ENCODE measurements at places on chromosomes 4 and X.

- no peak overlapping the region for H3K4me3 ChIP-seq
- no peaks in the 10 kb centered on the region for H3K27me3 ChIP-seq
Measured at GRCh38 chrX:48908600-48908999, 2.8 kb downstream of the SLC35A2 start.

- peaks cover 5% of the 10 kb centered on the region for H3K36me3 ChIP-seq
- peaks cover 27% of the 10 kb centered on the region for H3K4me1 ChIP-seq
- H3K27me3 ChIP-seq, result no peaks in the 10 kb centered on the region
- no peak for DNase-seq
- H3K27ac ChIP-seq, result no peak overlapping the region
- no peak overlapping the region for H3K4me3 ChIP-seq
Measured at GRCh38 chrX:104108955-104109354, 3.4 kb upstream of the ZCCHC18 start.

- no peak overlapping the region for H3K27ac ChIP-seq
- H3K27me3 ChIP-seq, result peaks cover 12% of the 10 kb centered on the region
- no peaks in the 10 kb centered on the region for H3K36me3 ChIP-seq
- no peak for DNase-seq
- peaks cover 5% of the 10 kb centered on the region for H3K4me1 ChIP-seq
- H3K4me3 ChIP-seq, result no peak overlapping the region
Measured at GRCh38 chr4:87848622-87849351, 16.0 kb downstream of the MEPE start.

GRCh38 chr4:9916346-9916745, 105.0 kb downstream of the SLC2A9 start:
- H3K4me1 ChIP-seq, result no peaks in the 10 kb centered on the region
- DNase-seq, result no peak
- H3K36me3 ChIP-seq, result no peaks in the 10 kb centered on the region
- no peak overlapping the region for H3K27ac ChIP-seq
- no peak overlapping the region for H3K4me3 ChIP-seq

DNA sequence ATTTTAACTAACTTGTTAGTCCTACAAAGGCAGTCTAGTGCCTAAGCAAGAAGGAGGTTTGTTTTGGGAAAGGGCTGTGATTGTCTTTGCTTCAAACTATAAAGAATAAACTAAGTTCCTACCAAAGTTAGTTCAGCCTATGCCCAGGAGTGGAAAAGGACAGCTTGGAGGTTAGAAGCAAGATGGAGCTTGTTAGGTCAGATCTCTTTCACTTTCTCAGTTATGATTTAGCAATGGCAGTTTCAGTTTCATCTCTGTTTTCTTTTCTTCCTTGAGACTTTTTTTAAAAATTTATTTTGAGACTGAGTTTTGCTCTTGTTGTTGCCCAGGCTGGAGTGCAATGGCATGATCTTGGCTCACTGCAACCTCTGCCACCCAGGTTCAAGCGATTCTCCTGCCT, 82.9 kb upstream of the NLGN4X start:
- H3K4me3 ChIP-seq, result no peak overlapping the region
- no peaks in the 10 kb centered on the region for H3K4me1 ChIP-seq
- no peaks in the 10 kb centered on the region for H3K27me3 ChIP-seq

GRCh38 chr4:173883821-173884220, 353.8 kb upstream of the HAND2 start:
- H3K4me1 ChIP-seq, result no peaks in the 10 kb centered on the region
- no peaks in the 10 kb centered on the region for H3K27me3 ChIP-seq
- no peak overlapping the region for H3K4me3 ChIP-seq
- H3K27ac ChIP-seq, result no peak overlapping the region

All from activated B cell treated with CpG ODN at 0.5 μM for 24 hours (primary cell).